Keratinocyte (primary cell): ENCODE measurements at places on chromosomes 1 and 21. TPM values are rescaled to one million over a fixed set of nuclear protein-coding genes. Genes with fewer than 3 reads are reported as not detected.
A peak's percentile ranks its signal among the peaks of the same experiment; 100 is the strongest.

DNA sequence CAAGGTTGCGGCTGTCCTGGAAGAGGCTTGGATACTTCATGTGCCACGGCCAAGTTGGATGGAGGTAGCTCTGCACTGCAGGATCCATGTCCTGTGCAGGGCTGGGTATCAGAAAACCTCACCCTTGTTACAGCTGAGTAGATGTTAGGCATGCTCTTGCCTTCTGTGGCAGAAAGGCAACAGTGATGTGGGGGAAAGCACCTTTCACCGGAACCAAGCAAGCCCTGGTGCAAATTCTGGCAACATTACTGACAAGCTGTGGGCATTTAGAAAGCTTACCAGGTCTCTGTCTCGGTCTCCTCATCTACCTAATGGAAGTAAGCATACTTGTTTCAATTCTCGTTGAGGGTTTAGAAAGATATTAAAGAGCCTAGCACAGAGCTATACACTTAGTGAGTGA is 14.5 kb upstream of the CDCA8 start:
- no peak for DNase-seq

- DNase-seq: no peak
Measured at GRCh38 chr1:78492386-78492950, 1.7 kb downstream of the PTGFR start.

GRCh38 chr1:91575909-91576519 is 75.4 kb downstream of the CDC7 start:
- DNase-seq: no peak

DNA sequence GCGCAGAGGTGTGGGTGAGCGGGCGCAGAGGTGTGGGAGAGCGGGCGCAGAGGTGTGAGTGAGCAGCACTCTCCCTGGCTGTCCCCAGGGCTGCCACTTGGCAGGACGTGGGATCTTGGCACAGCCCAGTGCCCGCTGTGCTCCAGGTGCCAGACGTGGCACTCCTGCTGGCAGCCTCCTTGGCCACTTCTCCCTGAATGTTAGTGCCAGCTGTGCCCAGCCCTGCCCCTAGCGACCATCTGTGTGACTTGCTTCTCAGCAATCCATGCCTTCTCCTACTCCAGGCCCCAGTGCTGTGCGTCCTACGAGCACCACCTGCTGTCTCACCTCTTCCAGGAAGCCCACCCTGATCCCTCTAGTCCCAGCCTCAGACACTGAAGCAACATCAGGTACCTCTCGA is 30.5 kb downstream of the KRTAP10-1 start:
- no peak for DNase-seq

- no peak for DNase-seq
Measured at GRCh38 chr1:201463071-201463552, 5.9 kb downstream of the PHLDA3 start.

- DNase-seq: peak; percentile 97
Measured at GRCh38 chr1:113904674-113905434, at the start of the genes AP4B1 and DCLRE1B. TSS of gene AP4B1 (minus strand) at chr1:113904799. CDS start at chr1:113904717, 82 bp downstream. TSS of gene DCLRE1B (plus strand) at chr1:113905326. CDS start at chr1:113905587, 261 bp downstream.

- no peak for DNase-seq
Measured at GRCh38 chr1:206649261-206649921, 14.1 kb downstream of the DYRK3 start.

GRCh38 chr1:47791879-47792608 is 205.1 kb downstream of the TRABD2B start:
- DNase-seq: no peak

DNA sequence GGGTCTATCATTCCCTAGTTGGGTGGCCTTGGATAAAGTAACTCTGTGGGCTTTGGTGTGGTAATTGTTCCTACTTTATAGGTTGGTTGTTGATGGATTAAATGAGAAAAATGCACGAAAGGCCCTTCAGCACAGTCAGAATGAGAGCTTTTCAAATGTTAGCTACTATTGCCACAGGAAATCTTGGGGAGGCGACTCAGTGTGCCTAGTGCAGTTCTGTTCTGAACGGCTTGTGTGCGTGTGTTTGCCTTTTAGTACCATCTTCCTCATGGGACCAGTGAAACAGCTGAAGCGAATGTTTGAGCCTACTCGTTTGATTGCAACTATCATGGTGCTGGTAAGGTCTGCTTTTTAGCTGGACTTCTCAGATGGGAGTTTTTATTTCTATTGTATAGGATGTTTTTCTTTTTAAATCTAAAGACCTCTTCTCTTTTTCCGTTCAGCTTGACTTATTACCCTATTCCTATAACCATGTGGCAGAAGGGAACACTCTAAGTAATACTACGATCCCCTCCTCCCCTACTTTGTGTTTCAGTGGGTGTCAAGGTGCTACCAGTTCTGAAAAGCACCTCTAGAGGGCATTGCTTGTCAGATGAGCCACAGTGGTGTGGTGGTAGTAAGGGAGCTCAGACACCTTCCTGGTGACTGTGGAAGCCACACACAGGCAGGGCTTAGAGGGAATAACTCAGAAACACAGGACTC is 9.2 kb downstream of the SFT2D2 start:
- DNase-seq: no peak

GRCh38 chr1:243982447-243983018 is 68.5 kb upstream of the ZBTB18 start:
- DNase-seq: no peak

- DNase-seq: no peak
Measured at GRCh38 chr1:7516341-7516740, 254.8 kb upstream of the VAMP3 start.

DNA sequence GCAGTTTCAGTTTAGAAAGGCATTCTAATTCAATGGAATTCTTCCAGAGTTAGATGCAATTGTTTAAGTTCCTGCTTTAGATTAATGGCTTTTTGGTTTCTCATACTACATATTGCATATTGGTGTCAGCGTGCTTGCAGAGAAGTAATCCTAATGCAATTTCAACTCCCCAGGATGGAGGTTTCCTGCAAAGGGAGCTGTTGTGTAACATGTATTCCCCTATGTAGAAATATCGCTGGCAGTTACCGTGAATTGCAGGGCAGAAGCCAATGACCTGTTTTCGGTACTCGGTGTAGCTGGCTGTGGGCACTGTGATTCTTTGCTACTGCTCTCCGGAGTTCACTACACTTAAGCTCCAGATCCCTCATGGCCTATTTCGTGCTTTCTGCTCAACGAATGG is 256.1 kb upstream of the PTBP2 start:
- no peak for DNase-seq

- peak; percentile 85 for DNase-seq
Measured at GRCh38 chr1:109201123-109201703, 12.5 kb upstream of the SARS1 start.

- DNase-seq: no peak
Measured at GRCh38 chr1:227299241-227299627, 19.1 kb downstream of the CDC42BPA start.

DNA sequence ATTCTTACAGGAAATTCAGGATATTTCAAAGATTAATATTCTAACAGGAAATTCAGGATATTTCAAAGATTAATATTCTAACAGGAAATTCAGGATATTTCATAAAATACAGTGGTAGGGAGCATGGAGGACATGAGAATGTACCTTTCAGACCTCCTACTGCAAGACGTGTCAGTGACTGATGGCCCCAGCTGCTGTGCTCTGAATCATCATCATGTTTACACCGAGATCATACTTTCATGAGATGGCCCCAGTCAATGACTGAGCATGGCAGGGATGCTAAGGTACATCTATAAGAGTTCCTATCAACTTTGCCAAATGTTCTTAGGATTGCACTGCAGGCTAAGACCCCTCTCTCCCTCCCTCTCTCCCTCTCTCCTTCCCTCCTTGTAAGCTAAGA is 69.0 kb downstream of the HFM1 start:
- DNase-seq: no peak

GRCh38 chr1:93758842-93759515 is 77.3 kb upstream of the BCAR3 start:
- DNase-seq: no peak

GRCh38 chr1:227541129-227541528 is 22.2 kb upstream of the ZNF678 start:
- DNase-seq: no peak

- DNase-seq: no peak
Measured at GRCh38 chr1:2433196-2433595, 20.8 kb upstream of the PEX10 start.

DNA sequence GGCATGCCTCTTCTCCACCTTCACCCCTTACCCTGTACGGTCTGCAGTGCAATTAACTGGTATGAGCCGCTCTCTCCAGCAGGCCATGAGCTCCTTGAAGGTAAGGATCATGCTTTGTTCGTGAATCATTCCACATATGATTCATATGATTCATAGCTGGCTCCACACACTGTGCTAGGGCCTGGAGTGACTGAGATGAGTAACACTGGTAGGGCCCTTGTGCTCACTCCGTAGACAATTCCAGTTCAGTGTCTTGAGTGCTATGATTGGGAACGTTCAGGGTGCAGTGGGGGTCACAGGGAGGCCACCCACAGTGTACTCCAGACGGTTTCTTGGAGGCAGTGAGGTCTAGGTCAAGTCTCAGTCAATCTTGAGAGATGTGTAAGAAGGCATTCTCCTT is 239.8 kb downstream of the LMX1A start:
- peak; percentile 61 for DNase-seq

DNA sequence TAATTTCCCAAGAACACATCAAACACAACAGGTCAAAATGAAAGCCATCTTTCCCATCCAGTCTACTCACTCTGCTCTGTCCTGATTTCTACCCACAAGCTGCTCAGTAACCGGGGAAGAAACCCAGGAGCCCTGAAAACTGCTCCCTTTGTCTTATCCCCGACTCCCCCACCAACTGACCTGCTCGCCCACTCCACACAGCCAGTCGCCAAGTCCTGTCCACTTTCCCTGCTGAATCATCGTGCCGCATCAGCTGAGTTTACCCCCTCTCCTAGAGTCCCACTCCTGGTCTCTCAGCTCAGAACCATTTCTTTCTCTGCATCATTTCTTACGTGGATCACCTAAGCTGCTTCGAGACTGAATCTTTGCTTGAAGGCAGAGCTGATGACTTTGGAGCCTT is 11.2 kb upstream of the RCAN1 start:
- no peak for DNase-seq

Gene CR1L
- polyA plus RNA-seq: not detected in 3 replicates

Gene LCK
- polyA plus RNA-seq: 0.10 to 0.31 TPM (median 0.16 TPM) in 3 replicates

Gene TLCD4
- 0.01 to 0.02 TPM in 2 of 3 replicates, not detected in the other for polyA plus RNA-seq

Gene ATXN7L2
- polyA plus RNA-seq: 1.2 to 2.0 TPM (median 1.5 TPM) in 3 replicates

Gene GPATCH3
- polyA plus RNA-seq: 5.7 to 7.3 TPM (median 7.1 TPM) in 3 replicates

Gene KCNE1
- polyA plus RNA-seq: 0.03 to 0.08 TPM (median 0.04 TPM) in 3 replicates

Gene CRTC2
- polyA plus RNA-seq: 14.0 to 20.4 TPM (median 15.9 TPM) in 3 replicates

Gene GPR3
- 0.94 to 2.5 TPM (median 1.4 TPM) in 3 replicates for polyA plus RNA-seq

Gene LDLRAD1
- polyA plus RNA-seq: not detected in 3 replicates

Gene CFHR3
- polyA plus RNA-seq: not detected in 3 replicates

Gene UBXN10
- polyA plus RNA-seq: 0.03 to 0.06 TPM (median 0.05 TPM) in 3 replicates

Gene SLC44A3
- polyA plus RNA-seq: 5.3 to 8.9 TPM (median 7.3 TPM) in 3 replicates

Gene FCGR3B
- not detected in 3 replicates for polyA plus RNA-seq

Gene GOLT1A
- polyA plus RNA-seq: 0.22 to 0.56 TPM (median 0.46 TPM) in 3 replicates

Gene GNAT2
- polyA plus RNA-seq: 0.17 to 0.23 TPM in 2 of 3 replicates, not detected in the other

Gene NPL
- 4.9 to 9.0 TPM (median 7.3 TPM) in 3 replicates for polyA plus RNA-seq
